ENCODE measurements at places on chromosomes 16 and 17.

DNA sequence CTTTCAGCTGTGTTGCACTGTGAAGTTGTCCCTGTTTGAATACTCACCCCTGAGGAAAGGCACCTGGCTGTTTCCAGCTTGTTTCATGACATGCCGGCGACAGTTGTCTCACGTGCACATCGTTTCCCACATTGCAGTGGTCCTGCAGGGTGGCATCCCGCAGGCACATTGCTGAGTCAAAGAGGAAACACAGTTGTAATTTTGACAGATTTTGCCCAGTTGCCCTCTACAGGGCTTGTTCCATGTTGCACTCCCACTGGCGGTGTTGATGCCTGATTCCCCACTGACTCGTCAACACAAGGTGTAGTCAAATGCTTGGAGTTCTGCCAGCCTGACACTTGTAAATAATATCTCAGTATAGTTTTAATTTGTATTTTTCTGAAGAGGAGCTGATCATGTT is 23.8 kb downstream of the EPN2 start:
- DNase-seq = no peak

- DNase-seq = no peak
Measured at GRCh38 chr16:799111-799947, 1.2 kb downstream of the GNG13 start.

DNA sequence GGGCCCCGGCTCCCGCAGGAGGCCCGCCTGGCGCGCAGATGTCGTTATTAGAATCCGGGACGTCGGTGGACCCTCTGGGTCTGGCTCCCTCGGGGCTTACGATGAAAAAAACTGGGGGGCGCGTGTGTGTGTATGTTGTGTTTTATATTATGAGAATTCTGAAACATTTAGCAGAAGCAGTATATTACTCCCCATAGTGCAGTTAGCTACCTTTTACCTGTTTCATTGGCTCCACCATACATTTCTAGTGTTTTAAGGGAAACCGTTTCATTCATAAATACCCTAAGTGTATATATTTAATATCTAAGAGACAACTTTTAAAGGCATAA is 486 bp upstream of the DNAJA2 start:
- DNase-seq = no peak

- DNase-seq = no peak
Measured at GRCh38 chr16:57666353-57667047, 1.6 kb upstream of the ADGRG3 start.

- no peak for DNase-seq
Measured at GRCh38 chr16:83935005-83935857, 17.8 kb upstream of the OSGIN1 start.

DNA sequence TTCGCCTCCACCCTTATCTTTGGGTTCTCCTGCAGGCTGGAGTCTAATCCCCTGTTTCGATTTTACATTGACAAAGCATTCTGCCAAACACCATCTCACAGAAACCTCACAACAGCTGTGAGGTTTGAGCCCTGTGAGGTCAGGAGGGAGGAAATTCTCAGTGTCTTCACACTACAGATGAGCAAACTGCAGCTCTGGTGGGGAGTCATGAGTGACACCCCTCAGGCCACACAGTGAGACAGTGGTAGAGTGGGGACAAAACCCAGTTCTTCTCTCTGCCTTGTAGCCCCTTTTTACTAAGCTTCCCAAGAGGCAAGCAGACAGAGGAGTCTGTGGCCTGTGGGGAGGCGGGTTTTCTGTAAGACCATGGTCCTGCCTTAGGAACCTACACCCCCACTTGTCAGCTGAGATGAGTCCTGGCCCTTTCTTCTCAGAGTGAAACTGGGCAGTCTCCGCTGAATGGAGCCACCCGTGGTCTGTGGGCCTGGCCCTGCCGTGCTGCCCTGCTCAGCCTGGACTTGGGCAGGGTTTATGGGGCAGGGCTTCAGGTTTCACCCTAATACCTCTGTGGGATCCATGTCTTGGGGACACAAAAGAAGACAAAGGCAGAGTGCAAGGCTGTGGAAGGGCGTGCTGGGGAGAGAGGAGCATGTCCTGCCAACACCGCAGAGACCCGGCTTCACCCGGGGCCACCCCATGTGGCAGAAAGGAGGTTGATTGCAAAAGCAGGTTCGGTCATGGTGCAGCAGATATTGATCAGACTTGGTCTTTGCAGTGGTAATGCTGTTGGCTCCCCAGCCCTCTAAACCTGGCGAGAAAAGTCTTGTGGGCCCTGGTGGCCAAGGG is 59.0 kb downstream of the ABR start:
- no peak for DNase-seq

- no peak for DNase-seq
Measured at GRCh38 chr17:75589919-75590303, 2.3 kb downstream of the MYO15B start.

Data from HAP-1 (cell line).